SK-MEL-5 (cell line): ENCODE measurements at places on chromosomes 4 and X. TPM values are rescaled to one million over a fixed set of nuclear protein-coding genes. Genes with fewer than 3 reads are reported as not detected.

The FAM9C gene
- not detected in 2 replicates for total RNA-seq

The AWAT2 gene
- total RNA-seq, result not detected in 2 replicates

The STPG2 gene
- 0.13 TPM in 1 of 2 replicates, not detected in the other for total RNA-seq

The FAM156A gene
- 3.1 and 5.5 TPM in 2 replicates for total RNA-seq

The METTL14 gene
- total RNA-seq, result 16.2 and 17.6 TPM in 2 replicates

GRCh38 chr4:48223633-48224295 is 45.9 kb downstream of the TEC start:
- no peak for DNase-seq

GRCh38 chr4:114335339-114335738 is 263.3 kb upstream of the UGT8 start:
- no peak for DNase-seq

DNA sequence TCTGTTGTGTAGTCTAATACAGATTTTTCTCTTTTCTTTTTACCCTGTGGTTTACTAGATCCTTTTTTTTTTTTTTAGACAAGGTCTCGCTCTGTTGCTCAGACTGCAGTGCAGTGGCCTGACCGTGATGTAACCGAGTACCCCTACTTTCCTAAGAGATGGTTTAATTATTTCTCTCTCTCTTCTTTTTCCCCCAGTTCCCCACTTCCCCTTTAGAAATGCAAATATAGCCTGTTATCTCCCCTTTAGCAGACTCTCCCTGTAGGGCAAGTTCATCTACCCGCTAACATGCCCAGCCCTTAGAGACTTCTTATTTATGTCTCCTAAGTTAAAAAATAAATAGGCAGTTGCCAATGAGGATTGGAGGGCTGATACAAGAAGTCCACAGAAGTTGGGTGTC is 4.5 kb downstream of the SNX25 start:
- no peak for DNase-seq

- DNase-seq, result no peak
Measured at GRCh38 chr4:102736636-102737549, 23.9 kb downstream of the MANBA start.

GRCh38 chr4:132824761-132825160 is 324.3 kb upstream of the PCDH10 start:
- no peak for DNase-seq
